ENCODE measurements at places on chromosomes 3 and 15.

GRCh38 chr15:84391191-84391590 is 155.6 kb downstream of the GOLGA6L4 start:
- no peak for DNase-seq

GRCh38 chr15:78232951-78233350 is 1.4 kb downstream of the ACSBG1 start:
- no peak for DNase-seq

GRCh38 chr3:14422016-14422963 is 19.9 kb downstream of the SLC6A6 start:
- no peak for DNase-seq

DNA sequence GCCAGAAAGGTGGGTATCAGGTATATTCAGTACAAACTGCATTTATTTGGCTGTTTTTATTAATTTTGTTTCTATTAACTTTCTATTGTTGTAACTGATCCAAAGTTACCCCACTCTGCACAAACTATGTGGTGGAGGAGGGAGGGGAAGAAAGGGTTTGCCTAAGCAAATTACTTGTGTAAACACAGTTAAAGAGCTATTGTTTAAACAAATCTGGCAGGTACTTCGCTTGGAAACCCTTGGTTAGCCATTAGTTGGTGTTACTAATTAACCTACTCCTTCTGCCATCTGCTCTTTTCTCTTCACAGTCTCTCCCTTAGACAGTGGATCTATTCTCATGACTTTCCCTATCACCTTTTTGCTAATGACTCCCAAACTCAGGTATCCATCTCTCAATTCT is 328.4 kb upstream of the NECTIN3 start:
- no peak for DNase-seq

- no peak for DNase-seq
These were observed 7.2 kb upstream of the IVD start for GRCh38 chr15:40398413-40398873.

GRCh38 chr3:115204475-115204874 is 57.4 kb upstream of the ZBTB20 start:
- DNase-seq: no peak

GRCh38 chr3:126835472-126836219 is 131.6 kb downstream of the CHCHD6 start:
- DNase-seq: no peak

Data from uterus (tissue), 4 donors.